ENCODE measurements at places on chromosomes 12 and 14.

DNA sequence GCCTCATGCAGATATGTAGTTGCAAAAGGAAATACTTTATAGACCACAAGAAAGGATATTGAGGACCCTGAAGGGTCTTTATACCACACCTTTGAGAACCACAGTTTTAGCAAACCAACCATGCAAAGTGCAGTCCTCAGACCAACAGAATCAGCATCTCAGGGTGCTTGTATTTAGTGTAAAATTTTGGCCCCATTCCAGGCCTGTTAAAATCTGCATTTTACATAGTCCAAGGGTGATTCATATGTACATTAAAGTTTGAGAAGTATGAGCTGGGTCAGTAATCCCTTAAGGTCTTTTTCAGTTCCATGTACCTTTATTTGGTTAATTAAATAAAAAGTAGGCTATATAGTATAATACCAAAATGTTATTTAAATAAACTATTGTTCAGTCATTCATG, 91.2 kb downstream of the WNK1 start:
- DNase-seq: no peak

GRCh38 chr12:105907982-105908381, 230.8 kb downstream of the NUAK1 start:
- no peak for DNase-seq

GRCh38 chr14:79051742-79052141, 881.6 kb downstream of the NRXN3 start:
- DNase-seq: no peak

GRCh38 chr12:53674977-53675700, 744 bp downstream of the ATP5MC2 start:
- no peak for DNase-seq

- DNase-seq: no peak
Observed at GRCh38 chr12:126588586-126589249, 1523.5 kb downstream of the AACS start.

DNA sequence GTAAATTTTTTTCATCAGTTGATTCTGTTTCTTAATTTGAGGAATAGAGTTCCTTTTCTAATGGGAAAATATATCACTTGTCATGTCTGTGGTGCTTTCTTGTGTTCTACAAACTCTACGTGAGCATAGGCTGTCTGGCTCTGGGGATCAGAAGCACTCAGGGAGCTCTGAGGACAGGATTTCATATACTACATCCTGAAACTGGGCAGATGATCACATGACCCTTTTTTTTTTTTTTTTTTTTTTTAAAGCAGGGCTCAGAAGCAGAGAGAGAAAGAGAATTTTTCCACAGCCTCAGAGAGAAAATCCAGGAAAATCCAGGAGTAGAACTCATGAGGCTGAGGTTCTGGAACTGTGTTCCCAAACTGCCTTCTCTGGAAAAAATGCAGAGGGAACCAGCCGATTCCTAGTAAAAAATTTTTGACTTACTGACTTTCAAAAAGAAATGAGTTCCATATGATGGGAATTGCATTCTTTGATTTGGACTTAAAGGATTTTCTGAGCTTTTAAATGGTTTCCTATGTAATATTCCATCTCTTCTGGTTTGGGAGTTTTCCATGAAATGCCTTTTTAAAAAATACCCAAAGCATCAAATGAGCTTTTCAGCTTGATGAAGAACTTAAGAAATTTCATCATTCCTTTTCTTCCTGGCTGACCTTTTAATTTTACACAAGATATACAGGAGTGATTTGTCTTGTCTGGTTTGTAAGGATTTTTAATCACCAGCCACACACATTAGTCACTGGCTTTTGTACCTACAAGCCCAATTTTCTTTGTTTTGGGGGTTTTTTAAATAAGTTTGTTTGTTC, 183.1 kb upstream of the HIF1A start:
- no peak for DNase-seq

- no peak for DNase-seq
Observed at GRCh38 chr12:119660076-119660475, 7.9 kb upstream of the PRKAB1 start.

DNA sequence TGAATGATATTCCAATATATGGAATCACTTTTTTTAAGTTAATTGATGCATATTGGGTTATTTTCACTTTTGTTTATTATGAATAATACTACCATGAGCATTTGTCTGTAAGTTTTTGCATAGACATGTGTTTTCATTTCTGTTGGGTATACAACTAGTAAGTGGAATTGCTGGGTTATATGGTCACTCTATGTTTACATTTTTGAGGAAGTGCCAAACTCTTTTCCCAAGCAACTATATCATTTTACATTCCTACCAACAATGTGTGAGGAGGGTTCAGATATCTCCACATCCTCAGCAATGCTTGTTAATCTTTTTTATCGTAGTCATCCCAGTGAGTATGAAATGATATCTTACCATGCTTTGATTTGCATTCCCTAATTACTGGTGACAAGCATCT, 64.0 kb downstream of the MON2 start:
- no peak for DNase-seq

- no peak for DNase-seq
Observed at GRCh38 chr12:85639834-85640233, 196.4 kb downstream of the RASSF9 start.

DNA sequence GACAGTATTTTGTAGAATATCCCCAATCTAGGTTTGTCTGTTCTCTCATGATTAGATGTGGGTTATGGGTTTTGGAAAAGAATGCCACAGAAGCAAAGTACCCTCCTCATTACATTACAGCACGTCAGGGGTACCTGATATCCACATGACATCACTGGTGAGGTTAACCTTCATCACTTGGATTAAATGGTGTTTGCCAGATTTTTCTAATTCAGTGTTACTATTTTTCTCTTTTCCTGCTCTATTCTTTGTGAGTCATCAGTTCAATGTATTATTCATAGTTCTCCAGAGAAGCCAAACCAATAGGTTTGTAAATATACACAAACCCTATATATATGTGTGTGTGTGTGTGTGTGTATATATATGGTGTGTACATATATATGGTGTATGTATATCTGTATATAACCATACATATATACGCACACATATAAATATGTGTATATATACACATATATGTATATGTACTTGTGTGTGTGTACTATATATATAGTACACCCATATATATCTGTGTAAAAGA, 131.4 kb downstream of the LMNTD1 start:
- no peak for DNase-seq

GRCh38 chr12:90979951-90980350, 24.8 kb downstream of the EPYC start:
- no peak for DNase-seq

DNA sequence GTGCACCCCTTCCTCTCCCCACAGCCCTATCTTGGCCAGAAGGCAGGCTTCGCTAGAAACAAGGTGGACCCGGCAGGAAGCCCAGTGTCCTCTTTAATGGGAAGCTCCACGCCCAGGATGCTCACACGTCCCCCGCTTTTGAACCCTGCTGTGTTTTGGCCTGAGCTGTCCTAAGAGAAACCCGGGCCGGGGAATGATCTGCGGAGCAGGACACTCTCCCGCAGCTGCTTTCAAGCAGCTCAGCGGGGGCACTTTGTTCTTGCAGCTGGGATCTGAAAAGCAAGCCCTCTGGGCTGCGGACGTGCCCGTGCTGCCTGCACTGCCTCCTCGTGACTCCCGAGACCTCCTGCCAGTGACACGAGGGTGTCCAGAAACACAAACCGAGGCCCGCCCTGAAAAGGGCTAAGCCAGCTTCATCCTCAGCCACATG, 30.0 kb downstream of the SCARB1 start:
- no peak for DNase-seq

GRCh38 chr14:94646481-94646880, 34.3 kb downstream of the SERPINA3 start:
- DNase-seq: no peak

- DNase-seq: no peak
Observed at GRCh38 chr12:42469355-42470175, 120.0 kb downstream of the PRICKLE1 start.

DNA sequence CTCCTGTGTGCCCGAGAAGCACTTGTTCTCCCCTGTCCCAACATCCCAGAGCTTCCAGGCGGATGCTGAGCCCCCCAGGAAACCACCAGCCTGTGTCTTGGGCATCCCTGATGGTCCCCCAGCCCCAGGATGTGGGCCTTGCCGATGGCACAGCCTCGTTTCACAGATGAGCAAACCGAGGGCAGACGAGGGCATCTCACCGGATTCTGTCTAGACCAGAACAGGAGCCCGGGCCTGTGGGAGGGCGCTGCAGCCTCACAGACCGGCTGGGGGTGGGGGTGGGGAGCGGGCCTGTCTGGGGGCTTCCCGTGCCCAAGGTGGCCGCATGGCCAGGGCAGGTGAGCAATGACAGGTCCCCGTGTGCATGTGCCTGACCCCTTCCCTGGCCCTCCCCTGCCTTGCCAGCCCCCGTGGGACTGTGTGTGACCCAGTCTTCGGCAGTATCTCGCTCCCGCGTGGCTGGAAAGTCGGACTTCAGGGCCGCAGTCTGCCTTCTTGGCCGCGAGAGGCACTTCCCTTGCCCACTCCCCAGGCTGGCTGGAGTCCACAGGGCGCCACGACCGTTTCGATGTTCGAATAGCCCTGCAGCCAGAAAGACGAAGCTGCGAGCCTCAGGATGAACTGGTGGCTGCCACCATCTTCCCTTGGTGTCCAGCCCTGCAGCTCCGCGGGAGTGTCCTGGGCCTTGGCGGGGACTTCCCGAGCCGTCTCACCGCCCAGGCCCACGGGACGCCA, 8.9 kb downstream of the RFLNA start:
- no peak for DNase-seq

GRCh38 chr14:52068615-52069306, at the start of gene NID2:
NID2 (minus strand) TSS chr14:52069059; CDS start chr14:52068994, 65 bp downstream.
- DNase-seq: peak; percentile 29

- no peak for DNase-seq
Observed at GRCh38 chr12:4434706-4435425, 10.7 kb downstream of the FGF6 start.

GRCh38 chr12:2794191-2794735, 507 bp upstream of the FKBP4 start:
- DNase-seq: no peak

DNA sequence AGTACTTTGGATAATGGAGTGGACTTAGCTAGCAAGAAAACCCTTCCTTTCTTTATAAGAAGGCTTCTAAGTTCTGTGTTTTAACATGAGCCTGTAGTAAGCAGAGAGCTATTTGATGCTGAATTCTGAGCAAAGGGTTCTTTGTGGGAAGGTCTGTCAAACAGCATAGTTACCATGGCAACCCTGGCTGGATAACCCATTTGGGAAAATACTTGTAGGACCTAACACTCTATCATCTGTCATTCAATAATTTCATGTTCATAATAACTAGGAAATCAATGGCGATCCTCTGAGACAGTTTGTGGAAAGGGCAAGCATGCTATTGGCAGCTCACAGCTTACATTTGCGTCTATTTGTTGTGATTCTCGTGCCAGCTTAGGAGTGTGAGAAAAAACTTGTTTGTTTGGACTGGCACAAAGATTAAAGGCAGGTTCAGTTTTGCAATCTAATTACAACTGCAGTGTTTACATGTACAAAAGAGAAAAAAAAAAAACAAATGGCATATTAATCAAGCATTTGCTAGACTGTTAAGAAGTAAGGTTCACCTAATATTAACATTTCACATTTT, 219.2 kb downstream of the PDZRN4 start:
- no peak for DNase-seq

GRCh38 chr12:38823738-38824137, 81.7 kb downstream of the CPNE8 start:
- no peak for DNase-seq

DNA sequence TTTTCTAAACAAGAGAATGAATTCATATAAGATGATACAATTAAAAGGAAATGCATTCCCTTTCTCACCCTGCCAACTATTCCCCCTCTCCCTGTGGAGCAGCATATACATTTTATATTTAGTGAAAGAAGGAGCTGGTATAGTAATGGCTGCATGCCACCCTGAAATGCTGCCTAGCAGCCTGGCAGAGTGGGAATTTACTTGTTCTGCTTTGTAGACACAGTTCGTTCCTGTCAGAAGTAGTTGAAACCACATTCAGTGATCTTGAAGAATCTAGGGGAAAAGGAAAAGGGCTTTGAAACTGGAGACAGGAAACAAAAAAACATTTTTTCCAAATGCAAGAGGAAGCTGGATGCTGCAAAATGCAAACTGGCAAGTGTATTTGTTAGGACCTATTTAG, 176.0 kb upstream of the PLEKHA5 start:
- DNase-seq: no peak

DNA sequence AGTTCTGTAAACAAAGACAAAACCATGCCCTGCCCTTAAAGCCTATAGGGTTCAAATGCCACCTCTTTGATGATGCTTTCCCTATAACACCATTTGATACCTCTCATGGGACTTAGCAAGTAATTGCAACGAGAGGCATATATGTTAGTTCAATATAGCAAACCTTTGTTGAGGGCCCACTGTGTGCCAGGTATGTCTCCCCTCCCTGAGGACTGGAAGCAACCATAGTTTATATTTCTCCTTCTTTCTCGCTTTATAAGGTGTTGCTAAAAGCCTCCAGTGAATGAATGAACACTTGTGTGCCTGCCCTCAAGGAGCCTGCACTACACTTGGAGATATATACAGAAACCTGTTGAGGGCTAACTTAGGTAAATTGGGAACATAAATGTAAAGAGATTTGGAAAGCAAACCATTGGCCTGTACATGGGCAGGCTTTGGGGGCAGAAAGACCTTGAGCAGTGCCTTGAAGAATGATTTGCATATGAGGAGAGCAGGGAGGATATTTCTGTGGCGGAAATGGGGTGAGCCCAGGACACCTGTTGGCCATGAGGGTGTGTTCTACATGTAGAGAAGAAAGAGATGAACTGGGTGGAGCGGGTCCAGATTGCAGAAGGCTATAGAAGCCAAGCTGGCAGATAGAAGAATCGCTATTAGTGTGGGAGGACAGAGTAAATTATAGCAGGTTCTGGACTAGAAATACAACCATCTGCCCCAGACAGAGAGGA, 1.8 kb upstream of the CKAP4 start:
- no peak for DNase-seq

DNA sequence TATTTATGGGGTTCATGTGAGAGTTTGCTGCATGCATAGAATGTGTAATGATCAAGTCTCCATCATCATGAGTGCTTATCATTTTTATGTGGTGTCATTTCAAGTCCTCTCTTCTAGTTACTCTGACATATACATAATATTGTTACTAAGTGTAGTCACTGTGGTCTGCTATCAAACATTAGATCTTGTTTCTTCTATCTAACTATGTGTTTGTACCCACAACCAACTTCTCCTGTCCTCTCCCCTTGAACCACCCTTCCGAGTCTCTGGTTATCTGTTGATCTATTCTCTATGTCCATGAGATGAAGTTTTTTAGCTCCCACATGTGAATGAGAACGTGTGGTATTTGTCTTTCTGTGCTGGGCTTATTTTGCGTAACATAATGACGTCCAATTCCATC, 107.7 kb downstream of the RAD51B start:
- no peak for DNase-seq

DNA sequence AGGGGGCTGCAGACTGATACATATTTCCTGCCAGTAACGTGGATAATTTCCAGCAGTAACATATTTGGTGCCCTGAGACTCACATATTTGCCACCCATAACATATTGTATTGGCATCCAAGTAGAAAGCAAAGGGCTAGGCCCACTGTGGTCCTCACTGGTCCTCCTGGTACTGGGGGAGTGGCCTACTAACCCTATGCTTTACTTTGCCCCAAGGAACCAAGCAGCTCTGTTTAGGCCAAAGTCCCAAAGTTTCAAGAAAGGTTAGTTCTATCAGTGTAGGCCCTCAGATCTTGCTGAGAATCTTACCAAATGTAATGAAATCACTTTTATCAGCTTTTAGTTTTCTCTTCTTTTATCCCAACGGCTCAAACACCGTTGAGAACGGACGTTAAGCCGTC, 35.4 kb upstream of the NAP1L1 start:
- no peak for DNase-seq

GRCh38 chr14:80930095-80930494, 11.4 kb downstream of the CEP128 start:
- no peak for DNase-seq
